ENCODE measurements at places on chromosomes 2 and 18.

GRCh38 chr18:59715966-59716369 lies 18.7 kb upstream of the CCBE1 start:
- peaks cover 4% of the 10 kb centered on the region for H3K36me3 ChIP-seq
- H3K27me3 ChIP-seq: no peaks in the 10 kb centered on the region
- peaks cover 31% of the 10 kb centered on the region for H3K4me1 ChIP-seq

DNA sequence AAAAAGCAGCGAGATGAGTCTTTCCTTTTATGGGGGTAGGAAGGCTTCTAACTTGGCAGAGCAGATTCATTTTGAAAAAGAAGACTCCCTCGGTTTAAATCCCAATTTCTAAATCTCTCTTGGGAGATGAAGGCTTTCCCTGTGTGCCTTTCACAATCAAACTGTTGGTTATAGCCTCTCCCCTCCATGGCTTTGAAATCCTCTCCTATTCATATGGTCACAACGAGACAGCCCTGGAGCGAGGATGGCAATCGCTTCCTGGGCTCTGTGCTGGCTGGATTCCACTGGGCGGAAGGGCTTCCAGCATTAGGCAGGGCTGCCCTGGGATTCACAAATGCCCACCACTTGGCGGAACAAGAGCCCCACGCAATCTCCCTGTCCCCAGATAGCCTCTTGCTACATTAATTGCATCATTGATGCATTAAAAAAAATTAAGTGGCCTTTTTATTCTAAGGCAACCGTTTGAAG lies 1.6 kb downstream of the CAVIN2 start:
- DNase-seq: no peak
- no peaks in the 10 kb centered on the region for H3K27me3 ChIP-seq
- no peak overlapping the region for H3K27ac ChIP-seq
- no peak overlapping the region for H3K4me3 ChIP-seq
- no peaks in the 10 kb centered on the region for H3K4me1 ChIP-seq
- no peaks in the 10 kb centered on the region for H3K36me3 ChIP-seq

DNA sequence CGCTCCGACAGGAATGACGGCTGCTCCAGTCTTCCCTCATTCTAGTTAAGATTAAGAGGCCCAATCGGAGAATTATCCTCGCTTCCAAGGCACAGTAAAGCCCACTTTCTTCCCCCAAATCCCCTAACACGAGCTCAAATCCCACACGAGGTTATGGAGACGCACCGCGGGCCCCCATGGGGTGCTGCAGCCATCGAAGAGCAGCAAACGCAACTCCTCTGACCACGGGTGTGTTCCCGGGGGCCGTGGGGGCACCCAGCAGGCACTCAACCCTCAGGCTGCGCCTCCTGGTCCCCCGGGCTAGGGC lies 446 bp downstream of the COPS9 start:
- H3K27me3 ChIP-seq: peaks cover 35% of the 10 kb centered on the region
- H3K27ac ChIP-seq: peak overlapping the region; percentile 89
- H3K4me1 ChIP-seq: peaks cover 13% of the 10 kb centered on the region
- DNase-seq: no peak
- H3K4me3 ChIP-seq: peak overlapping the region; percentile 99

DNA sequence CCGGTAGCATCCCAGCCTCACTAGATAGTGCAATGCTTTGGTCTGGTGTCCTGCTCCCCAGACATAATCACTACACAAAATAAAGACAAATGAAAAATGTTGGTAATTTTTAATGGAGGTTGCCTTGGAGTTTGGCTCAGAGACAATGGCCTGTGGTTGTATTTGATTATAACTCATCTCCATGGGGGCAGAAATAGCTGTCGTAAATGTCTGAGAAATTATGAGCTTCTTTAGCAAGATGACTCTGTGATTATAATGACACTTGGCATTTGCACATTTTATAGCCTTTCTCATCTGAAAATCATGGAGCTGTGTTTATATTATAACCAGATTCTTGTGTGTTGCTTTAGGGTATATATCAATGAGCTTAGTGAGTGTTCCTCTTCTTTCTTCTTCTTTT lies 1779.7 kb upstream of the CELF4 start:
- no peak for DNase-seq
- no peak overlapping the region for H3K27ac ChIP-seq
- H3K4me1 ChIP-seq: no peaks in the 10 kb centered on the region
- no peaks in the 10 kb centered on the region for H3K36me3 ChIP-seq

DNA sequence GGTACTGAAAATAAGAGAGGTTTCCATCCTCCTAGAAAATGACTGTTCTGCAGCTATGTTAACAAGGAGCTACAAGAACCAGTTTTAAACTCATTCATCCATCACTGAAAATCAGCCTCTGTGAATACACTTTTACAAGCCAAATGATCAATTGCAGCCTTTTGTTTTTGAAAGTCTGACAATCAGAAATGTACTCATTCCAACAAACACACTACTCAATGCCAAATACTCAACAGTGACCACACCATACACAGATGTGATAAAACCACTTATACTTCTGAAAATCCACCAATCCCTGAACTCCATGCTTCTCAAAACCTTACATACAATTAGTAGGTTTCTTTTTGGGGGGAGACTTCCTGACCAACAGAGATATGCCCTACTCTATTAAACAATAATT lies 663.9 kb upstream of the CHAC2 start:
- no peak for DNase-seq
- H3K27me3 ChIP-seq: no peaks in the 10 kb centered on the region
- peaks cover 31% of the 10 kb centered on the region for H3K4me1 ChIP-seq
- H3K4me3 ChIP-seq: no peak overlapping the region
- peak overlapping the region; percentile 50 for H3K27ac ChIP-seq
- H3K36me3 ChIP-seq: peaks cover 6% of the 10 kb centered on the region

DNA sequence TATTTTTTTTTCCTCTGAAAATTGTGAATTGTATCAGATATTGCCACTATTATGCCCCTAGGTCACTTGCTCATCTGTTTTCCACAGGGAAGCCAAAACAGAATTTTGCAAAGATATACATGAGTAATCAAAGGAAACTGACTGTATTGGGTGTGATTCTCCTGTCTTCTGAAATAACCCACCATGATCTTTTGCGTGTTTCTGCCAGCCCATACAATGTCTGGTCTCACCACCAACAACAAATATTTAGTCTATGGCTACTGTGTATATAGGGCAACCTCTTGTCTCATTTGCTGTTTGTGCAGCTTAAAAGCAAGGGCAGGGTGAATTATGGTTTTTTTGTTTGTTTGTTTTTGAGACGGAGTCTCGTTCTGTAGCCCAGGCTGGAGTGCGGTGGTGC lies 26.5 kb downstream of the EPAS1 start:
- H3K36me3 ChIP-seq: no peaks in the 10 kb centered on the region
- H3K27me3 ChIP-seq: no peaks in the 10 kb centered on the region
- no peak for DNase-seq
- no peak overlapping the region for H3K4me3 ChIP-seq
- H3K4me1 ChIP-seq: peaks cover 13% of the 10 kb centered on the region

GRCh38 chr18:23284629-23285028 lies 149.3 kb downstream of the CABLES1 start:
- peak overlapping the region; percentile 89 for H3K27ac ChIP-seq
- peak overlapping the region; percentile 3 for H3K4me3 ChIP-seq
- peaks cover 71% of the 10 kb centered on the region for H3K4me1 ChIP-seq

GRCh38 chr2:118249531-118249930 lies 161.3 kb downstream of the INSIG2 start:
- no peak overlapping the region for H3K4me3 ChIP-seq
- H3K27ac ChIP-seq: peak overlapping the region; percentile 88
- H3K36me3 ChIP-seq: no peaks in the 10 kb centered on the region
- H3K27me3 ChIP-seq: no peaks in the 10 kb centered on the region

- H3K27me3 ChIP-seq: no peaks in the 10 kb centered on the region
- DNase-seq: no peak
- H3K4me1 ChIP-seq: peaks cover 10% of the 10 kb centered on the region
- no peaks in the 10 kb centered on the region for H3K36me3 ChIP-seq
- H3K27ac ChIP-seq: no peak overlapping the region
- no peak overlapping the region for H3K4me3 ChIP-seq
Measured at GRCh38 chr2:153972412-153972811, 100.7 kb downstream of the GALNT13 start.

DNA sequence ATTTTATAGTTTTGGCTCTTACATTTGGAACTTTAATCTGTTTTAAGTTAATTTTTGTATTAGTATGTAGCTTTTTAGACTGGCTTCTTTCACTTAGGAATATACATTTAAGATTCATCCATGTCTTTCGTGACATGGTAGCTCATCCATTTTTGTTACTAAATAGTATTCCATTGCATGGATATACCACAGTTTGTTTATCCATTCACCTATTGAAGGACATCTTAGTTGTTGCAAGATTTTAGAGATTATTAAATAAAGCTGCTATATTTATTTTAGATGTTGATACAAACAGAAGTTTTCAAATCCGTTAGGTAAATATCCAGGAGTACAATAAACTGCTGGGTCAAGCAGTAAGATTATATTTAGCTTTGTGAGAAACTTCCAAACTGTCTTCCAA lies 58.0 kb upstream of the ZNF521 start:
- peaks cover 39% of the 10 kb centered on the region for H3K27me3 ChIP-seq
- no peaks in the 10 kb centered on the region for H3K36me3 ChIP-seq
- no peak overlapping the region for H3K27ac ChIP-seq
- H3K4me1 ChIP-seq: no peaks in the 10 kb centered on the region
- DNase-seq: no peak

DNA sequence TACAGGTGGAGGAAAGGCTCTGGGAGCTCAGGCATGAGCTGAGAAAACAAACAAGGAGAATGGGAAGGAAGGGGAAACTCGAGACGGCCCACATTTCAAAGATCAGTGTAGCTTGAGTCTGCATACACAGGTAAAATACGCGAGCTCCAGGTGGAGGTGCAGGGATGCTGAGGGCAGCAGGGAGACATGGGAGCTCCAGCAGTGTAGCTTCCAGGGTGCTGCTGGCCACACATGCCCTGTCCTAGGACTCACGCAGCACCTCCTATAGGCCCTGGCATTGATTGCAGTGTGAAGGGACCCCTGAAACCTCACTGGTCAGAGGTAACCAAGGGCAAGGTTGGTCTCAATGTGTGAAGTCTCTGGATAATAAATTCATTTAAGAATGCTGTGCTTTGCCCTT lies 362.8 kb upstream of the HS6ST1 start:
- H3K27me3 ChIP-seq: peaks cover 26% of the 10 kb centered on the region
- no peaks in the 10 kb centered on the region for H3K4me1 ChIP-seq
- no peak overlapping the region for H3K4me3 ChIP-seq
- H3K27ac ChIP-seq: no peak overlapping the region
- no peak for DNase-seq

DNA sequence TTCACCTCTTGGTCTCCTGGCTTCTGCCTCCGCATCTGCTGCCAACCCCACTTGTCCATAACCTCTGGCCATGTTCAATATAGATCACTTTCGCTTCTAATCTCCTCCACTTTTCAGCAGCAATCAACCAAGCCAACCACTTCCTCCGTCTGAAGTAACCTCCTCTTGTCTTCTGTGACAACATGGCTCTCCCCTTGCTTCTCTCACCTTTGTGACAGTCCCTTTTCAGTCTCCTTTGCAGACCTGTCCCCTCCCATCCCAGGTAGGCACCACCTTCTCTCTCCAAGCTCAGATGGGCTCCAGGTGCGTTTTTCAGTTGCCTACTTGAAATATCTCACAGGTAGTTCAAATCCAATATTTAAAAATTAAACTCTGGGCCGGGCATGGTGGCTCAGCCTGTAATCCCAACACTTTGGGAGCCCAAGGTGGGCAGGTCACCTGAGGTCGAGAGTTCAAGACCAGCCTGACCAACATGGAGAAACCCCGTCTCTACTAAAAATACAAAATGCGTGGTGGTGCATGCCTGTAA lies 4.7 kb upstream of the PSD4 start:
- H3K4me1 ChIP-seq: peaks cover 21% of the 10 kb centered on the region
- DNase-seq: no peak
- no peak overlapping the region for H3K4me3 ChIP-seq
- H3K27me3 ChIP-seq: no peaks in the 10 kb centered on the region

DNA sequence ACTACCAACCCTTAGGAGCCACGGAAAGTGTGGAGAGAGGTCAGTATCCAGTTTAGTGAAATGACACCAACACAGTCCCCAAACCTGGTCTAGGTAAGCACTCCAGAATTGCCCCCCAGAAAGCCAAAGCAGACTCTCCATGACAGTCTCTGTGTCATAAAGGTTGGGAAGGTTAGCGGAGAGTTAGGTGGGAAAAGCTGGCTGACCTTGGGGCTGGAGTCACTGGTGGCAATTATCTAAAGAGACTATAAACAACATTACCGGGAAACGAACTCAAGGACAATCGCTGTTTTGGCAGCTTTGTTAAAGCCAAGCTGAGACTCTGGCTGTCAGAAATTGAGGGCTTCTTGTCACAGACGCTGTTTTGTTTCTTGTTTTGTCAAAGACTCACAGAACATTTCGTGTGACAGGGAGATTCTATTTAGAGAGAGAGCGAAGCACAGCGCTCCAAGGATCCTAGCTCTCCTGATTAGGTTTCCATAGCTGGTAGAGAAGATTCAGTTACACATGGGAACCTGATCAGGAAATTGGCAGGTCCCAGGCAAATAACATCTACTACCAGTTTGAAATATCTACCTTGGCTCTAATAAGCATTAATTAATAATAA lies 111.3 kb downstream of the LNPK start:
- H3K4me3 ChIP-seq: no peak overlapping the region
- no peaks in the 10 kb centered on the region for H3K4me1 ChIP-seq
- DNase-seq: no peak
- H3K36me3 ChIP-seq: no peaks in the 10 kb centered on the region
- H3K27ac ChIP-seq: no peak overlapping the region

- H3K4me1 ChIP-seq: no peaks in the 10 kb centered on the region
- H3K36me3 ChIP-seq: no peaks in the 10 kb centered on the region
- no peaks in the 10 kb centered on the region for H3K27me3 ChIP-seq
- H3K4me3 ChIP-seq: no peak overlapping the region
Measured at GRCh38 chr2:24785671-24786321, 7.4 kb downstream of the PTRHD1 start.

DNA sequence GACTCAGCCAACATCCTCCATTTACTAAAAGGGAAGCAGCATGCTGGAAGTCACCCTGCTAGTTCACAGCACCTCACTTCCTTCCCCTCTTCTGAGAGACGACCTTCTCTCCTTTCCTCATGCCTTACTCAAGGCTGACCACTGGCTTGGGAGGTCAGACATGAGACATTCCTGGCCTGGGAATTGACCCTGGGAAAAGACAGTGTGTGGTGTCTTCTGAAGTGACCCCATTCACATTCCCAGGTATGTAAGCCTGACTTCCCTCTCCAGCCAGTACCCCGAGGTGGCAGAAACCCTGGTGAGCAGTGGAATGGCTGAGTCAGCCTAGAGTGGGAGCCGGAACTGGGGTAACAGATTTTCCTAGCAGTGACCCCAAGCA lies 92.4 kb downstream of the PLB1 start:
- no peaks in the 10 kb centered on the region for H3K27me3 ChIP-seq
- H3K27ac ChIP-seq: peak overlapping the region; percentile 15
- no peak overlapping the region for H3K4me3 ChIP-seq
- H3K36me3 ChIP-seq: peaks cover 9% of the 10 kb centered on the region
- DNase-seq: no peak

GRCh38 chr2:190759749-190760213 lies 110.9 kb downstream of the NAB1 start:
- H3K36me3 ChIP-seq: peaks cover 5% of the 10 kb centered on the region
- H3K4me3 ChIP-seq: no peak overlapping the region
- peak; percentile 16 for DNase-seq
- H3K4me1 ChIP-seq: peaks cover 23% of the 10 kb centered on the region
- peak overlapping the region; percentile 58 for H3K27ac ChIP-seq

- H3K27ac ChIP-seq: no peak overlapping the region
- H3K4me1 ChIP-seq: peaks cover 8% of the 10 kb centered on the region
- no peaks in the 10 kb centered on the region for H3K36me3 ChIP-seq
- no peak overlapping the region for H3K4me3 ChIP-seq
- H3K27me3 ChIP-seq: peaks cover 45% of the 10 kb centered on the region
- DNase-seq: no peak
Measured at GRCh38 chr2:11073776-11074175, 81.5 kb upstream of the SLC66A3 start.

- no peak for DNase-seq
- no peaks in the 10 kb centered on the region for H3K4me1 ChIP-seq
- H3K27ac ChIP-seq: no peak within 1 kb of the TSS
- no peaks in the 10 kb centered on the region for H3K36me3 ChIP-seq
- no peak within 1 kb of the TSS for H3K4me3 ChIP-seq
Measured at GRCh38 chr2:219418155-219419011, at the start of gene DES. DES (plus strand) TSS chr2:219418377; CDS start chr2:219418463, 86 bp downstream.
